ENCODE measurements at places on chromosomes 5 and 9.
A peak's percentile ranks its signal among the peaks of the same experiment; 100 is the strongest.

GRCh38 chr5:147939431-147940114, 33.2 kb upstream of the C5orf46 start:
- DNase-seq, result no peak

- no peak for DNase-seq
Observed at GRCh38 chr5:58255970-58256369, 203.9 kb downstream of the PLK2 start.

- no peak for DNase-seq
Observed at GRCh38 chr9:132754236-132754635, 84.0 kb downstream of the GTF3C4 start.

DNA sequence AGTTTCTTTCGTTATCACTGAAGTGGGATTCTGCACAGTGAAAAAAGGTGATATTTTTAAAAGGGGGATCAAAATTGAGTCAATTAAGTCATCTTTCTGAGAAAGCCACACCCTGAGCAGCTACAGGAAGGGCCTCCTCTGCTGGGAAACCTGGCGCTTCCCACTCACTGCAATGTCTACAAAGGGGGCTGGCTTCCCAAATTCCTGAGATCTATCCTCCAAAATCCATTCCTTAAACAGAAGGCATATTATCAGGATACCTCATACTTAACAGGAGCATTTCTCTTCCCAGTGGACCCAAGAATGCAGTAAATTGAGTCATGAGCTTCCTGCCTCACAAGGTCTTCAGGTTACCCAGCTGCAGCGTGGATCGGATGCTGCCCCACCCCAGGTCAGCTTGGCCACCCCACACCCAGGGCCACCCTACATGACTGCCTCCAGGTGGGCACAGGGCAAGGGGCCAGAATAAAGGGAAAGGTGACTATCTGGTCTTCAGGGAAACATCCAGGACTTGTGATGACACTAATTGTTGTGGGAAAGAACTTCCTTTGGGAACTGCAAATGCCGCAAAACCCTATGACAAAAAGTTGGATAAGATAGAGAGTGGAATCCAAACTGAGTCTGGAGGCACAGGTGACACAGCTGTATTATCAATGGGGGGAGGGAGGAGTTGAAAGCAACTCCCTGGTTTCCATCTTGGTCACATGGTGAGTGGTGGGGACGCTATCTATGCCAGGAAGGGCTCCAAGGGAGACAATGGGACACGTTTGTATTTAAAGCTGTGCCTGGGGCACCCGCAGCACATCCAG, 42.3 kb downstream of the ROR2 start:
- no peak for DNase-seq

- no peak for DNase-seq
Observed at GRCh38 chr5:122154491-122154890, 25.1 kb downstream of the ZNF474 start.

GRCh38 chr9:132546148-132547051, 36.0 kb upstream of the BARHL1 start:
- DNase-seq, result no peak

DNA sequence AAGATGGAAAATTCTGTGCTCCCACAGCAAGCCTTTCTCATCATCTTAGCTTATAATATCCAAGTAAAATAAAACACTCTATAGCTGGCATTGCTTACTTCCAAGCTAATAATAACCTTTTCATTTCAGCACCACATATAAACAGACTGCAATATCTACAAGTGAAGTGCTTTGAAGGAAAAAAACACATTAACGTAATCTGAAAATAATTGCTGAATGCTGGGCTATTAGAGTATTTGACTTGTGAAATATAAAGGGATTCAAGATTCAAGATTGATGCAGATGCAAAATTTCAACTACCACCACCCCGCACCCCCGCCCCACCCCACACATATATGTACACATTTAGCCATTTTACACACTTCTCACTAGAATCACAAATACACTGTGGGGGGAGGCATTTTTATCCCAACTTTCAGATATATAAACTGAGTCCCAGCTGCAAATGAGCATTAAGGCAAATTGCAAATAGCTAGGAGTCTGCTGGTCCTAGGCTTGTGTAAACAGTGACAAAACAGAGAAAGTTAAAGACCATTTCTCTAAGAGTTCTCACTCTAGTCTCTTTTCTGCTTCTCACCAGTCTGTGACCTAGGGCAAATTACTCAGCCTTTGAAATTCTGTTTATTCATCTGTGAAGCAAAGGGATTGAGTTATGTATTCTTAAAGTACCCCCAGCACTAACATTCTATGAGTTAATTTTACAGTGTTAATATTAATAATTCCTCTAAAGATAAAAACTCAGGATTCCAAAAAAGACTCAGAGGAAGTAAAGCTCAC, 489.4 kb downstream of the PRELID2 start:
- no peak for DNase-seq

- no peak for DNase-seq
Observed at GRCh38 chr5:123273984-123274383, 149.2 kb downstream of the CEP120 start.

- DNase-seq, result peak; percentile 81
Observed at GRCh38 chr9:69027355-69028097, 8.0 kb upstream of the FXN start.

- DNase-seq, result no peak
Observed at GRCh38 chr5:51395245-51395644, 12.0 kb downstream of the ISL1 start.

GRCh38 chr9:4048441-4048840, 251.4 kb downstream of the GLIS3 start:
- DNase-seq, result peak; percentile 42

DNA sequence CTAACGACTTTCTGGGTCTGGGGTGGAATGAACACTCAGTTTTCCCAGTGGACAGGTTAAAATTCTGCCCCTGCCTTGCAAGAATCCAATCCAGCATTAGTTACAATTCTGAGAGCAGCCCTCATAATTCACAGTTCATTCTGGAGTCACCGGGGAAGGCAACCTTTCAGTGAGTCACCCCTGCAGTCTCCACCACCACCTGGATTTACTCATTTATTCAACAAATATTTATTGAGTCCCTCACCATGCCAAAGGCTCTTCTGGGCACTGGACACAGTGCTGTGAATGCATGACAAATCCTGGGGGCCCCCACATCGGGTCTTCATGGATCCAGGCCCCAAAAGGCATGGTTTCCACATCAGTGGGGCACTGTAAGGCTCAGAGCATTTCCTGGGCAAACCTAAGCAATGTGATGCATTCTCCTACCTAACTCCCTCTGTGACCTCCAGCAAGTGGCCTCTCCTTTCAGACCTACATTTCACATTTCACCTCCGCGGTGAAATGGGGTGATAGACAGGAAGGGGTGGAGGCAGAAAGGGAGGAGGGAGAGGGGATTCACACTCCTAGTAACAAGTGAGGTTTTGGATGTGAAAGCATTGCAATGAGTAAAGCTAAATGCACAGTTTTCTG, 6.4 kb upstream of the MSX2 start:
- DNase-seq, result no peak

- no peak for DNase-seq
Observed at GRCh38 chr5:14374100-14374499, 207.5 kb upstream of the OTULINL start.

- peak; percentile 41 for DNase-seq
Observed at GRCh38 chr5:172740428-172741205, 30.4 kb downstream of the DUSP1 start.

DNA sequence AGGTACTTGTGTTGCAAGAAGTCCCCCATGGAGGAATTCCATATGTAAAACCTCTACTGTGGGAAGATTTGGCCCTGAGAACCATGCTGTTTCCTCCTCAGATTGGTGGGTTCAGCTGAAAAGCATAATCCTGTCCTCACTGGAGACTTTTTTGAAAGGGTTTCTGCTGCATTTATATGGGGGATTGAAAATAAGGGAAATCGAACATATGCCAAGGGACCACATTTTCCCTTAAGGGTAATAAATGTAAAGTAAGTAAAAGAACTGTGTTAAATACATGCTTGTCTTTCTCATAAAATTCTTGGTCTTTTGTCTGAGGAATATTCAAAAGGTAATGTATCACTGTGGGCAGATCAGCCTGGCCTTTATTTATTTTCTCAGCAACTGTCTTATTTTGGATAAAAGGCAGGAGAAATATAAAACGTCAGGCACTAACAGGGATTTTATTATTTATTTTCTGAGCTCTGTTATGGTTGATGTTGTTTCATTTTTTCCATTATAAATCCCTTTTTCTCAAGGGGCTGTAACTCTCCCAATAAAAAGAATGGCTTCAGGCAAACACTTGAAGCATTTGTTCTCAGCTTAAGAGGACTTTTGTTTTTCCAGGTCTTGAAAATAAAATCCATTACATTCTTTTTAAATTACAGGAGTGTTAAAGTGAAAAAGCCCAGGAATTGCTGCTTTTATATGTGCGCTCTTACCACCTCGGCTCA, 131.4 kb downstream of the FGF10 start:
- DNase-seq, result no peak

DNA sequence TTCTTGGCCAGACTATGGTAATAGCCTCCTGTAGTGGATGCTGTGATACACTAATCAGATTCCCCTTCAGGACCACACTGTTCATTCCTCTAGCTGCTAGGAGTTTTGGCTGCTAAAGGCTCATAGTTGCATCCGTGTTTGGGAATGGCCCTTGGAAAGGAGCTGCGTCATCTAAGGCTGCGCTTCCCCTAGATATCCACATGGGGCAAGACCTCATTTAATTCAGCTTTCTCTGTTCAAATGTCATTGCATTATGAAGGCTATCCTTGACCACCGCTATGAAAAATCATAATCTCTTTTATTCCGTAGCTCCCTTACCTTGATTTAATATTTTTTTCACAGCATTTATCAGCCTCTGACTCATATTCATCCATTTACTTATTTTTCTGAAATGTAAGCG, 258.3 kb upstream of the NR4A3 start:
- DNase-seq, result no peak

DNA sequence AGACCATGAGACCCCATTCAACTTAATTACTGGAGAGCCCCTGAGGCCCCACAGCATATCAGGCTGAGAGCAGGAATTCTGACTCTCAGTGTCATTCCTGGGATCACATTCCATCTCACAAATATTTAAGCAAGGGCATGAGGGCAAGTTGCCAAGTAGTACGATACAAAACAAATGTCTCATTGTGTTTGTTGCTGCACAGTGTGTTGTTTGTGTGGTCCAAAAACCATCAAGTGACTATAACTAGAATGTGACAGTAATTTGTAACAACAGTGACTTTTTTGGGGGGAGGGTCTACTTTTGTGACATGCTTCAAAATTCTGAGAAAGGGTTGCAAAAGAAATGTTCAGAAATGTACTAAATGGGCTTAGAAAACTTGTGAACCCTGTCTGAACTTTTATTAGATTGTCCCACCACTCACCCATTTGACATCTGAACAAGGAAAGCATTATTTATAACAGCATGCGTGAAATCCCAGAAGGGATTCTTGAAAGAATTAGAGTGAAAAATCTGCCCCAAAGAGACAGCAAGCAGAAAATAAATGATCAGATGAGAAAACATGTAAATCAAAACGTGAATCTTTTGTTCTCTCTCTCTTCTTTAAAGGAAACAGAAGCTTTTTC, 347.0 kb downstream of the NTRK2 start:
- DNase-seq, result peak; percentile 86

GRCh38 chr5:101306391-101307137, 403.5 kb upstream of the ST8SIA4 start:
- DNase-seq, result no peak

Data from Ammon's horn (tissue), 1 donor.